ENCODE measurements at places on chromosomes 7 and 10. TPM values are rescaled to one million over a fixed set of nuclear protein-coding genes. Genes with fewer than 3 reads are reported as not detected.

GRCh38 chr10:119026301-119027110, 3.0 kb upstream of the NANOS1 start:
- peak; percentile 39 for DNase-seq

- DNase-seq: no peak
These were observed 293.5 kb upstream of the GALNT17 start for GRCh38 chr7:70838292-70838907.

GRCh38 chr10:7239312-7239985, 171.4 kb downstream of the SFMBT2 start:
- DNase-seq: no peak

Gene SRRM3
- 2.3 TPM for total RNA-seq

Gene CFAP69
- 9.3 TPM for total RNA-seq
